ENCODE measurements at places on chromosomes 7 and 10. TPM values are rescaled to one million over a fixed set of nuclear protein-coding genes. Genes with fewer than 3 reads are reported as not detected.

The ADRA2A gene
- 4.9 TPM for total RNA-seq

The C10orf143 gene
- 2.4 TPM for total RNA-seq

The OR2A12 gene
- not detected for total RNA-seq

The ZNF804B gene
- 0.07 TPM for total RNA-seq

The TAS2R4 gene
- 0.26 TPM for total RNA-seq

The TCF7L2 gene
- 59.9 TPM for total RNA-seq

The SRI gene
- 78.6 TPM for total RNA-seq

The DNAJC12 gene
- 3.8 TPM for total RNA-seq

The TUBB8 gene
- total RNA-seq: not detected

The PITX3 gene
- total RNA-seq: not detected

The RNF133 gene
- 6.9 TPM for total RNA-seq

The EPO gene
- total RNA-seq: not detected

The RGR gene
- total RNA-seq: not detected

The PNLIPRP1 gene
- total RNA-seq: not detected

The RARRES2 gene
- total RNA-seq: 536 TPM

The PRPS1L1 gene
- total RNA-seq: not detected

The PTF1A gene
- not detected for total RNA-seq

The SLC18A3 gene
- 0.07 TPM for total RNA-seq

The MMP21 gene
- not detected for total RNA-seq

The SLC26A4 gene
- total RNA-seq: 1.7 TPM

The METTL27 gene
- 9.3 TPM for total RNA-seq

Data from uterus (tissue), 4 donors.